ENCODE measurements at places on chromosomes 5 and 9. TPM values are rescaled to one million over a fixed set of nuclear protein-coding genes. Genes with fewer than 3 reads are reported as not detected.

DNA sequence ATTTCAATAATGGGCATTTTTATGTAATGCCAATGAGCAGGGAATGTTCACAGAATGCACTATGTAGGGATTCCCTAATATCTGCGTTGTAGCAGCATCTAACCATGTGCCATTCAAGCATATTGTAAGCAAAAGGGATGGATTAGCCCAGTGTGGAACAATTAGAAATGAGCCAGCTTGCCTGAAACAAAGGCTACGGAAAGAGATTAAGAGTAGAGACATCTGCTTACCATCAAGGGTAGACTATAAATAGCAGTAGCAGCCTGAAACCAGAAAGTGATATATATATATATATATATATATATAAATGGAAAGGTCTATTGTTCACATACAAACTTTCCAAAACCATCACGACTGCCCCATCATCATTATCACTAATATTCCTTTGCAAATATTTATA, 31.9 kb upstream of the CEP120 start:
- no peak for DNase-seq

The NUTM2G gene
- total RNA-seq: not detected

The OTP gene
- not detected for total RNA-seq

- peak; percentile 52 for DNase-seq
These were observed 87.6 kb downstream of the PIK3R1 start for GRCh38 chr5:68303038-68303738.

GRCh38 chr5:172821340-172821985, 12.6 kb upstream of the ERGIC1 start:
- no peak for DNase-seq

- DNase-seq: peak; percentile 60
These were observed 24.5 kb downstream of the ERGIC1 start for GRCh38 chr5:172858511-172858989.

DNA sequence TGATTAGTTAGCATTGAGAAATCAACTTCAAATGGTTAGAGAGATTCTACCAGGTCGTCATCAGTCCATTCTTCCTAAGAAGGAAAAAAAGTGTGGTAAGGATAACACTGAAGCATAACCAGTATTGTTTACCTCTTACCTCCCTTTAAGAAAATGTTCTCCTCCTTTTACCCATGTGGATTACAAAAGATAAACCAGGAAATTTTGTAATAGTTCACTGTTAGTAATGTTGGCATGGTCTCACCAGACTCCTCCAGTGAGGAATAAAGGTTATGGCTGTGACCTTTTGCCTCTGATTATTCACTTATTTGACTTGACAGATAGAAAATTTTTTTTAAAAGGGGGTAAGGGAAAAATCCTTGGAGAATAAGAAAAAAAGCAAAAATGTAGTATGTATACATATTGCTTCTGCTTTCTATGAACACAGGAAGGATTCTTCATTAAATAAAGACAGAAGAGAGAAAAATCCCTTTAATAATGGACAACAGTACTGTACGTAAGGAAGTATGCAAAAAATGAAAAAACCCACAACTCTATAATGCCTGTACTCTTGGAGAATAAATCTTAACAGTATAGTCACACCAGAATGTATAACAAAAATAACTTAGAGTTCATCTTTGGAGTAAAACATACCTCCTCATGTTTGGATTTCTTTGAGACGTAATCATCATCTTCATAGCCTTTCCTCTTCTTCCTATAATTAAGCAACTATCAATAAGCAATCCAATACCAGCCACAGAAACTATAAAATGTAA, 18.1 kb downstream of the CCNH start:
- DNase-seq: peak; percentile 77

The SURF4 gene
- 403 TPM for total RNA-seq

DNA sequence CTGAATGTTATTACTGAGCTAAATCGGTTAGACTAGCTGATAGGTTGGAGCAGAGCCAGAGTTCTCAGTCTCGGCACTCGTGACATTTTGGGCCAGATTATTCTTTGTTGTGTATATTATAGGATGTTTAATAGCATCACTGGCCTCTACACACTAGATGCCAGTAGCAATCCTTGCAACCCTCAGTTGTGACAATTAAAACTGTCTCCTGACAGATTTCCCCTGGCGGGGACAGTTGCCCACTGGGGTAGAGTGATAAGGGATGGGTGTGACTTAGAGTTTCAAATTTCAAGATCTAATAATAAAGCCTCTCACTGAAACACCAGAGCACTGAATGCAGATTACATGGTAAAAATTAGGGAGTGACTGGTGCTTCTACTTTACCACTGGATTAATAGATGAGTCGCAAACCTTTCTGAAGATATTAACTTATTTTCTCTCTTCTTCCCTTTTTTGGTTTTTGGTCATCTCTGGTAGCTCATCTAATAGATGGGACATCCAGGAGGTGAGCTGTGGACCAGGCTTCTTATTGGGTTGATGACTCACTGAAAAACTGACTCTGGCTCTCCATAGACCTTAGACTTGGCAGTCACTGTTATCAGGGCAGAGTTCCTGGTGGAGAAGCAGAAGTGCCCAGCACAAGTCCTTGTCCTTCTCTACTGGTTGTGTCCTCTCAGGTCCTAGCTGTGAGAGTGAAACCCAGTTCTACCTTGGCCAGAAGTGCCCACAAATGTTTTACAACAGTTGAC, 150.3 kb downstream of the UNC13B start:
- DNase-seq: no peak

DNA sequence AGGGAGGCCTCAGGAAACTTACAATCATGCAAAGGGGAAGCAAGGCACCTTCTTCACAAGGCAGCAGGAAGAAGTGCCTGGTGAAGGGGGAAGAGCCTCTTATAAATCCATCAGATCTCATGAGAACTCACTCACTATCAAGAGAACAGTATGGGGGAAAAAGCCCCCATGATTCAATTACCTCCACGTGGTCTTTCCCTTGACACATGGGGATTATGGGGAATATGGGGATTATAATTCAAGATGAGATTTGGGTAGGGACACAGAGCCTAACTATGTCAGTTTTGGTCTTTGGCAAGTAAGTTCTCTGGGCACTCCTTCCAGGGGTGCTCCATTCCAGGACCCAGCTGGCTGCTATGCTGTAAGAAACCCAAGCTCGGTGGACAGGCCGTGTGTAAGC, 275.3 kb upstream of the TUT7 start:
- no peak for DNase-seq

DNA sequence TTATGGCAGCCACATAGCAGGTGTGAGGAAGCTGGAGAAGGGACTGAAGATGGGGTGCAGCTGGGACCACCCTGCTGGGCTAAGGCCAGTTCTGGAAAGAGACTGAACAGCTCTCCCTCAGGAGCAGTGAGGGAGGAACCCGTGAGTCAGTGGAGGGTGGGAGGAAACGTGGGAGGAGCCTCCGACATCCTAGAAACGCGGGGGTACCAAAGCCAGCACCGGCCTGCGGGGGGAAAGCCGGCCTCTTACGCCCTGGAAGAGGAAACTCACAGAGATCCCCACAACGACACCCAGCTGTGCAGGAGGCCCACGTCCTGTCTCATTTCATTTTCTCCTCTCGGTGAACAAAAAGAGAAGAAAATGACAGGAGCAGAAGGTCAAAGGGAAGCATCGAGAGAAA, 185.8 kb upstream of the IRX4 start:
- no peak for DNase-seq

DNA sequence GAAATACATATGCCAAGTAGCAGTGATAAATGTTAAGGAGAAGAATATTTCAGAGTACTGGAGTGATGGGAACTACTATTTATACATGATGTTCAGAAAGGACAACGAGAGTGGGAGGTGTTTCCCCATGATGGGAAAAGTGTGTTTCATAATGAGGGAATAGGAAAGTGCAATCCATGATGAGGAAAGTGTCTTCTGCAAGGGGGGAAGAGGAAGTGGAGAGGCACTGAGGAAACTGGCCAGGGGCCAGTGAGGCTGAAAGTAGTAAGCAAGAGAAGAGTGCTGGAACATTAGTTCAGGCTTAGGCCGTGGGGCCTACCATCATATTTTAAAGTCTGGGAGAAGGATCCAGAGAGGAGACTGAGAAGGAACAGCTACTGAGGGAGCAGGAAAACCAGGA, 327.2 kb downstream of the SLF1 start:
- no peak for DNase-seq

DNA sequence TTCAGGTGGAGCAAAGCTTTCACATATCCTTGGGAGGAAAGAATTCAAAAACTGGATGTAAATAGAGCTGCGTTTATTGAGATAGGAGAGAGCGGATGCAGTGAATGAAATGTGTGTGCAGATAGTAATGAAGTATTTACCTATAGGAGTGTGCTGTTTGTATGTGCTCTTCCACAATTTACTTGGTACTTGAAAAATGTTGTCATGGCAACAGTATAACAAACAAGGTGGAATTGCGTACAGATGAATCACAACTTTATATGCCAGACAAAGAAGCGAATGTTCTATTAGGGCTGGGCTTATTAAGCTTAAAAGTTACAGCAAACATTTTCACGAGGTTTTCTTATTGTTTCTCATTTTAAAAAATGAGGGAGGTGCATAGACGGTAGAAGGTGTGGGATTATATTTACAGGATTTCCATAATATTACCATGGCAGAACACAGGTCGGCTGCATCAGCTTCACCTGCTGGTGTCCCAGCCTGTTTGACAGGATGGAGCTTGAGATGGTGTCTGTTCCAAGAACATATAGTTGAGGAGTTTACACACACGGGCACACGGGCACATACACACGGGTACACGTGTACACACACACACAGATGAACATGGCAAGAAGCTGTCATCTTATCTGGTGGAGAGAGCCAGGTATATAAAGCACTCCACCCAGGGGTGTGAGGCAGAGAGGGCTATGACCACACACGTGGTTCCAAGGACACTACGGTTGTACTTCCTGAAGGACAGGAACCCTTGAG, 155.7 kb downstream of the RMI1 start:
- peak; percentile 22 for DNase-seq
